ENCODE measurements at places on chromosomes 2 and 18.

DNA sequence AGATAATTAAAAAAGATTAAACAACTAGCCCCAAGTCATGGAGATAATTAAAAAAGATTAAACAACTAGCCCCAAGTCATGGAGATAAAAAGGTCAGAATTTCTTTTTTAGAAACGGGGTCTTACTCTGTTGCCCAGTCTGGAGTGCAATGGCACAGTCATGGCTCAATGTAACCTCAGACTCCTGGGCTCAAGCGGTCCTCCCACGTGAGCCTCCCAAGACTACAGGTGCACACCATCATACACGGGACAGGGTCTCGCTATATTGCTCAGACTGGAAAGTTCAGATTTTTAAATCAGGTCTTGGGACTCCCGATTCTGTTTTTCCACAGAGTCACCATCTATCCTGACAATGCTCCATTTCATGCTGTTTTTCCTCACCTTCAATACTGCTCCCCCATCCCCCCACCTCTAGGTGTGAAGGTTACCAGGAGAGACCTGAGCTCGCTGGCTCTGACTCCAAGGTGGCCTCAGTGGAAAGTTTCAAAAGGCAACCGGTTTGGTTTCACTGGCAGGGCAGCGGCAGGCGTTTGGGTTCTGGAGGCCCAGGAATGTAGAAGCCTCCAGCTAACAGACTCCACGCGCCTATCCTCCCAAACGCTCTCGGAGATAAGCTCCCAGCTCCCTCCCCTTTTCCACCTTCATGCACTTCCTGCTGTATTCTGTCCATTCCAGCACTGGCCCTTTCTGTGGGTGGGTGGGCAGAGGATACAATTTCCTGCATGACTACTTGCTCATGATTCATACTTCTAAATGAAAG, 2.9 kb upstream of the SEMA4C start:
- DNase-seq, result no peak

DNA sequence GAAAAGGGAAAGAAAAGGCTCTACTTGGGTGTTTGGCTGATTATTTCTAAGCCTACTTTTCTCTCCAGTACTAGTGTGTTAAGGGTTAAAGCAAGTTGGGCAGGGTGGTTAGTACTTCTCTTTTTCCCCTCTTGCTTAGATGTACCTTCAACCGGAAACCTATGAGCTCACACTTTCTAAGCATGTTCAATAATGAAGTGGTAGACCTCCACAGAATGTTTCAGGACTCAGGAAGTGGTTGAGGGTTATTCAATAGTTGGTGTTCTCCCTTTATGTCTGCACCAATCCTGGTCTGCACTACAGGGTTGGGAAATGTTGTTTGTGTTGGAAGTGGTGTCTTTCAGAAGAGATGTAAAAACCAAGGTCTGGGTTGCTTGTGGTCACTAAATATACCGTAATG, 137.1 kb downstream of the ZEB2 start:
- DNase-seq, result peak; percentile 52

- no peak for DNase-seq
Measured at GRCh38 chr2:237626813-237627440, 460 bp upstream of the LRRFIP1 start.

GRCh38 chr18:78607221-78607620, 372.4 kb upstream of the SALL3 start:
- DNase-seq, result no peak

- DNase-seq, result no peak
Measured at GRCh38 chr2:59706729-59707128, 846.7 kb downstream of the BCL11A start.

GRCh38 chr2:238786792-238787490, 60.9 kb upstream of the TWIST2 start:
- no peak for DNase-seq

DNA sequence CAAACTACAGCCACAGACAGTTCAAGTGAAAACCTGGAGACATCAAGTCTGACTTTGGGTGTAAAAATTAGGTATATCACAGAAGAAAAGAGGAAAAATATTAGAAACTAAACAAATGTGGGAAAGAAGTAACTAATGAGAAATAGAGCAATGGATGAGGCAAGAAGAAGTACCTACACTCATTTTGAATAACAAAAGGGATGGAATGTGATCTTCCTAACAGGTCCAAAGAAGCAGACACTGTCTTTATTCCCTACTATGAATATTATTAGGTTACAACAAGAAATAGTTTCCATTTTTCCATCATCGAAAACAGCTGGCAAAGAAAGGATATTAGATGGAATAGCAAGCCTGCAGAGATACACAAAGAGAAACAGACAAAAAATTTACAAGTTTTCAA, 486.3 kb upstream of the FSHR start:
- DNase-seq, result no peak
